ENCODE measurements at places on chromosomes 4 and X.

- DNase-seq, result no peak
Observed at GRCh38 chr4:2817137-2817536, 24.3 kb downstream of the SH3BP2 start.

DNA sequence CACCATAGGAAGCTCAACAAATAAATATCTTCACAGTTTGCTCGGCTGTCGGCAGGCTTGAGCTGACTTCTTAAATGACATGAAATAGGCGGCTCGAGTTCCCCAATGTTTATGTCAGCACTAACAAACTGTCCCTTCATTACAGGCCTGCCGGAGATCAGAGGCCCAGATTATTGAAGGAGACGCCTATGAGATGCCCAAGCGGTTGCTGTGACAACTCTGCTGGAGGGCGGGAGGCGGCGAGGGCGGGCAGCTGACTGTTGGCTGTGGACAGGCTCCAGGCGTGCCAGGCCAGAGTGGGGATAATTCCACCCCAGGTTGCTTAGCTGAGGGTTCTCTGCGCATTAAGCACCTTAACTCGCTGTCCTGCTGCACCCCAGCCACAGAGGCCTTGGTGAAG, 39.2 kb upstream of the MSX1 start:
- DNase-seq, result no peak

- no peak for DNase-seq
Observed at GRCh38 chrX:116243039-116243438, 72.5 kb downstream of the AGTR2 start.

GRCh38 chr4:141645611-141646340, 9.4 kb downstream of the IL15 start:
- no peak for DNase-seq

- no peak for DNase-seq
Observed at GRCh38 chr4:1683261-1683735, 815 bp downstream of the FAM53A start.

GRCh38 chr4:150243932-150244331, 165.7 kb downstream of the DCLK2 start:
- no peak for DNase-seq

- no peak for DNase-seq
Observed at GRCh38 chr4:19721587-19721986, 530.1 kb upstream of the SLIT2 start.

DNA sequence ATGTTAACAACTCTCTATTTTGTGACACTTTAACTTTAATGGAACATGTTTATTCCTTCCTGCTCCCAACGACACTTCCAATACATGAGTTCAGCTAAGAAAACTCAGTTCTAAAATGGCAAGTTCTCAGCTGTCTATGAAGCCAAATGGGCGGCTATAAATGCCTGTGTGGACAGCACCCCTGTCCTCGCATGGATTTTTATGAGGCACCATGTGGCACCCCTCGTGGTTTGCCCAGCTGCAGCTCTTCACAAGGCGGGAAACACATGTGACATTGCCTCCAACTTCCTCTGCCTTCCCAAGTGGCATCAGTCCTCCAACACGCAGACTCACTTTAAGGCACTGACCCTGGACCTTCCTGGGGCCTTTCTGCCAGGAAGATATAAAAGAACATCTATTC, 48.0 kb downstream of the SH3RF1 start:
- no peak for DNase-seq

- no peak for DNase-seq
Observed at GRCh38 chr4:184167576-184167975, 50.1 kb downstream of the ENPP6 start.

DNA sequence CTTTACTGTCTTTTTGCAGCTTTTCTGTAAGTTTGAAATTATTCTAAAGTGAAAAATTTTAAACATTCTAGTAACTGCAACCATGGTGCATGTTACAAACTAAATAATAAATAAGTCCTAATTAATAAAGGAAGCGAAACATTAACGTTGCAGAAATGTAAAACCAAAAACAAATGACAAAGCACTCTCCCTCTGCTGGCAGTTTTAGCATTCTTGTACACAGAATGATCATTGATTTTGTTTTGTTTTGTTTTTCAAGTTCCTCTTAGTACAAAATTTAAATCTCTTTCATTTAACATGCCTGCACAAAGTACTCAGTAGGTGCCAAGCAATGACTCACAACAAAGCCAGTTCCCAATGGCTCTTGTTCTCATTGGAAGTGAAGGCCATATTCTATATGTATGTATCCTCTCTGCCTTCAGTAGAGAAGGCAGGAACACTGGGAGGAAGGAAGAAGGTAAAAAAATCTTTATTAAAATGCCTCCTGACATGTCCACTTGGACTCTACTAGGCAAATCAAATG, 13.7 kb upstream of the TMSB4X start:
- peak; percentile 17 for DNase-seq

- DNase-seq, result no peak
Observed at GRCh38 chr4:62377245-62377644, 1177.1 kb downstream of the ADGRL3 start.

GRCh38 chr4:125719987-125720386, 405.2 kb downstream of the FAT4 start:
- DNase-seq, result no peak

GRCh38 chrX:81390237-81390636, 188.3 kb downstream of the SH3BGRL start:
- no peak for DNase-seq

DNA sequence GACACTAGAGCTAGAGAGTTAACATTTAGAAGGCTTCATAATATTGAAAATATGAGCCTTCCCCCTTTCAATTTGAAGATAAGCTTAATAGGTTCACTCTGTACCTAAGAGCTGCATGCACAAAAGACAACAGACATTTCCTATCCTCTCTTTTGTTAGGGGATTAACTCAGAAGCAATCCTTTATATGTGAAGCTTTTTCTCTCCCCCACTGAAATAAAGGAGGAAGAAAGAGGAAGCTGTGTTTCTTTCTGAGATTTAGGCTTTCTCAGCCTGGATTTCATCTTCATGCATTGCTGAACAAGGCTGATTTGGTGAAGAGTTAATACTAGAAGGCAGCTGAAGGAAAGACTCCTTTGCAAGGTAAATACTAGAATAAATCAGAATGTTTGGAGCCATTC, 21.0 kb upstream of the CABS1 start:
- DNase-seq, result no peak

GRCh38 chr4:184766446-184766845, 32.5 kb upstream of the CENPU start:
- no peak for DNase-seq

- no peak for DNase-seq
Observed at GRCh38 chrX:34053931-34054330, 78.2 kb downstream of the FAM47A start.

DNA sequence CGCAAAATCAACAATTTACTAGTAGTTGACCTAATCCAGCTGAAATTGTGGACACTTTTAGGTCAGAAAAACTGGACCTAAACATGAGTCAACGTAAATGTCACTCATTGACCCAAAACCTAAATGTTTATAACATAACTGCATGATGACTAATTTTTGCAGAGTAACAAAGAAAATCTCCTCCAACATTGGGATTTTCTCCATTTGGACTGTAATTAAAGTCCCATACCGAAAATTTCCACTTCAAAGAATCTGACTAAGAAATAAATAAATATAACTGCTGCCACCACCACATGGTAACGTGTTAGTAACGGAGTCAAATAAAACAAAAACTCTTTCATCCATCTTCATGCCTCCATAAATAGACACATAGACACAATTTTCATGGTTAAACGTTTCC, 1.9 kb downstream of the ADGRA3 start:
- no peak for DNase-seq

GRCh38 chrX:16559206-16559619, 90.7 kb upstream of the S100G start:
- no peak for DNase-seq

- DNase-seq, result no peak
Observed at GRCh38 chrX:124984140-124984813, 335.4 kb upstream of the TEX13C start.

- DNase-seq, result no peak
Observed at GRCh38 chr4:150769248-150769647, 187.3 kb downstream of the MAB21L2 start.

Measured in GM10248 (cell line).